ENCODE measurements at places on chromosomes 6 and 20.

DNA sequence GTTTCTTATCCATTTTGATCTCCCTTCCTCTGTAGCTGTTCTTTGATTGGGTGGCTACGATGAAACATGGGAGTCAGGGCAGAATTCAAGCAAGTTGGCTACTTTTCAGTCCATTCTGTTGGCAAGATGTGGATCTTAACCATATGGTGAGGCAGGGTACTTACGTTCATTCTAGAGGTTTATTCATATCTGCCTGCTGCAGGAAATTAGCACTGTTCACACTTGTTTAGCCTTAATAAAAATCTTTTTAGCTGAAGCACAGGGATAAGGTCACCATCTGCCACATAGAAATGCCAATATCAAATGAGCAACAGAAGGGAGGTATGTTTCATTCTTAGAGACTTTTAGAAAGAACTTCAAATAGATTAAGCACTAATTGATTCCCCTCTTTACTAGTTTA is 83.9 kb downstream of the GRIK2 start:
- no peak for DNase-seq

GRCh38 chr6:40937491-40937890 is 101.5 kb downstream of the UNC5CL start:
- DNase-seq = no peak

DNA sequence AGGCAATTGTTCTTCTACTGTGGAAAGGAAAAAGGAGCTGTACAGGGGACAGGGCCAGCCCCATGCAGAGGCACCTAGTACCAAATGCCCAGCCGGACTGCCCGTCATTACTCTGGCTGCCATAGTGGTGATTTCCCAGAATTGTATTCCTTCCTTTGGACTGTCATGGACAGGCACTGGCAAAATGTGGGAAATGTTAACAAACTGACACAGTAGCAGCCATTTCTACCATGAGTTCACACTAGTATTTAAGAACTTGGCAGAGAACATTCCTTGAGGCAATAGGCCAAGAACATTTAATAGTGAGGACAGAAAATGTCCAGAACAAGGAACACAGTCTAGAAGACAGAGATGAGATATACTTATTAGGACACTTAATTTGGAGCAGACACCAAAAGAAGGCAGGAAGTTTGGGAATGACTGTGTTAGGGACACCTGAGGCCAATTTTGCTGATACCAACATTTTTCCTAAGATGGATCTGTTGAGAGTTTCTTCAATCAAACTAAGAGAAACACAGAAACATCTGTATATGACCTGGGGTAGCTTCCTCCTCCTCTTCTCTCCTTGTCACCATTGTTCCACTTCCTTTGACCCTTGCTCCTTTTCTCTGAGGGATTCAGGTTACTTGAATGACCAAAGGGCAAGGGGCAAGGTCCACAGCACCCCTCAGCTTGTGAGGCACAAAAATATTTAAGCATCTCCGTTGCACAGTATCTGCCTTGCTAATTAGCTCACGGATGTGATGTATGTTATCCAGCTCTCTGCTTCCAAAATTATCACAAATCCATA is 14.9 kb downstream of the ADTRP start:
- no peak for DNase-seq

DNA sequence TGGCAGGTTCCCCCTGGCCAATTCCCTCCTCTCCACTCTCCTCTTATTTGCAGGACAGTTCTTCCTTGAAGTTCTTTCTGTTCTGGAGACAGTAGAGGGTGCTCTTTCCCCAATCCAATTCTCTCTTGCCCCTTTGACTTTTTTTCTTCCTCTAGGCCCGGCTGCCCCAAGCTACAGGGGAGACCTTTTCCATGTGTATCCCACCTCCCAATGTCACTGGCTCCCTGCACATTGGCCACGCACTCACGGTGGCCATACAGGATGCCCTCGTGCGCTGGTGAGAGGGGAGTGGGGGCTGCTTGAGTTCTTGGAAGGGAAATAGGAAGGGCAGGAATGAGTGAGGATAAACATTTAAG is 1.5 kb downstream of the VARS2 start:
- no peak for DNase-seq

GRCh38 chr6:84836366-84836765 is 72.0 kb upstream of the TBX18 start:
- DNase-seq = no peak

DNA sequence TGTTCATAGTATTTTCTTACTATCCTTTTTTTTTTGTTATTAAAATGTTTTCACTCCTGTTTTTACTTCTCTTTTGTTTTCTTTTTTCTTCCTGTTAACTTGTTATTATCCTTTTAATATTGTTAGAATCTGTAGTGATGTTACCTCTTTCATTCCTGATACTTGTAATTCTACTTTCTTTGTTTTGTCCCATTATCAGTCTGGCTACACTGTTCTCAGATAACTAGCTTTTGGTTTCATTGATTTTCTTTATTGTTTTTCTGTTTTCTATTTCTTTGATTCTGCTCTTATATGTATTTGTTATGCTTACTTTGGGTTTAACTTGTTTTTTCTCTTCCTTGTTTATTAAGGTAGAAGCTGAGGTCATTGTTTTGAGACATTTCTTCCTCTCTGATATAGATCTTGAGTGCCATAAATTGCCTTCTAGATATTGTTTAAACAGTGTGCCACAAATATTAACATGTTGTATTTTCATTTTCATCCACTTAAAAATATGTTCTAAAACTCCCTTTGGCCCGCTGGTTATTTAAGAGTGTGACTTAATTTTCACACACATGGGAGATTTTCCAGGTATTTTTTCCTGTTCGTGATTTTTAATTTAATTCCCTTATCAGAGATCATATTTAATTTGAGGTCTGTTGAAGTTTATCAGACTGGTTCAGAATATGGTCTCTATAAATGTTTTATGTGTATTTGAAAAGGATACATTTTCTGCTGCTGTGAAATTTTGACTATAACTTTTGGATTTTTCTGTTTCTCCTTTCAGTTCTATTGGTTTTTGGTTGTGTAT is 6.7 kb downstream of the XRN2 start:
- DNase-seq = no peak

- no peak for DNase-seq
These were observed 175.6 kb upstream of the RNF24 start for GRCh38 chr20:4190792-4191519.

- no peak for DNase-seq
These were observed 63.4 kb upstream of the AFDN start for GRCh38 chr6:167763056-167763944.
